Naive B cell (primary cell): ENCODE measurements at places on chromosomes 7 and 10. TPM values are rescaled to one million over a fixed set of nuclear protein-coding genes. Genes with fewer than 3 reads are reported as not detected.

IQUB gene
- not detected for polyA plus RNA-seq

SLC39A12 gene
- not detected for polyA plus RNA-seq

BICC1 gene
- polyA plus RNA-seq = not detected

AMZ1 gene
- not detected for polyA plus RNA-seq

TSPAN15 gene
- polyA plus RNA-seq = not detected

KCNMA1 gene
- polyA plus RNA-seq = not detected

SPDYE8 gene
- 0.25 TPM for polyA plus RNA-seq

DEPP1 gene
- not detected for polyA plus RNA-seq

LEP gene
- polyA plus RNA-seq = not detected

- no peak overlapping the region for H3K4me3 ChIP-seq
- H3K27ac ChIP-seq = no peak overlapping the region
- DNase-seq = no peak
- H3K36me3 ChIP-seq = no peaks in the 10 kb centered on the region
Measured at GRCh38 chr7:132557489-132558044, 18.7 kb downstream of the PLXNA4 start.

GRCh38 chr10:18681366-18681765 is 22.1 kb downstream of the ARL5B start:
- no peak overlapping the region for H3K4me3 ChIP-seq
- DNase-seq = no peak
- H3K36me3 ChIP-seq = no peaks in the 10 kb centered on the region
- peak overlapping the region; percentile 72 for H3K27ac ChIP-seq
- no peaks in the 10 kb centered on the region for H3K4me1 ChIP-seq
- no peaks in the 10 kb centered on the region for H3K27me3 ChIP-seq

DNA sequence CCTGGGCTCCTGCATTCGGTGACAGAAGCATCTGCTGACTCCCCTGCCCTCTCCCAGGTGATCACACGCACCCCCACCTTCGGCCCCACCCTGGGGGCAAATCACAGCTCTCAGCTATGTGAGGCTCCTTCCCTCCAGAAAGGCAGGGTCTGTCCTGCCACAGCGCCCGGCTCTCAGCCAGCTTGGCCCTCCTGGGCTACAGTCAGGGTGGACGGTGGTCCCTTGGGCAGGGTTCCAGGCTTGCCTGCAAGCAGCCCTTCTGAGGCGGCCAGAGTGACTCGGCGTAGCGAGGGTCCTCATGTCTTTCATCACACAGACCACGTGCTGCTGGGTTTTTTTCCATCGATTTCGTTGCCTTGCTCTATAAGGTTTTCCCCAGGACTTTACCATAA is 53.6 kb upstream of the EBF3 start:
- no peak for DNase-seq
- H3K27me3 ChIP-seq = peaks cover 21% of the 10 kb centered on the region
- no peak overlapping the region for H3K4me3 ChIP-seq
- H3K36me3 ChIP-seq = no peaks in the 10 kb centered on the region

DNA sequence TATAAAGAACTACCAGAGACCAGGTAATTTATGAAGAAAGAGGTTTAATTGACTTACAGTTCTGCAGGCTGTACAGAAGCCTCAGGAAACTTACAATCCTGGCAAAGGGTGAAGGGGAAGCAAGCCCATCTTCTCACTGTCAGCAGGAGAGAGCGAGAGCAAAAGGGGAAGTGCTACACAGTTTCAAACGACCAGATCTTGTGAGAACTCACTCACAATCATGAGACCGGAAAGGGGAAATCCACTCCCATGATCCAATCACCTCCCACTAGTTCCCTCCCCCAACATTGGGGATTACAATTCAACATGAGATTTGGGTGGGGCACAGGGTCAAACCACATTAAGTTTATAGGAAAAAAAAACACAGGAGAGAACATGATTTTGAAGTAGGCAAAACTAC is 222.1 kb upstream of the SHH start:
- H3K4me3 ChIP-seq = no peak overlapping the region
- H3K4me1 ChIP-seq = peaks cover 9% of the 10 kb centered on the region
- peaks cover 9% of the 10 kb centered on the region for H3K36me3 ChIP-seq
- H3K27me3 ChIP-seq = no peaks in the 10 kb centered on the region
- H3K27ac ChIP-seq = no peak overlapping the region

DNA sequence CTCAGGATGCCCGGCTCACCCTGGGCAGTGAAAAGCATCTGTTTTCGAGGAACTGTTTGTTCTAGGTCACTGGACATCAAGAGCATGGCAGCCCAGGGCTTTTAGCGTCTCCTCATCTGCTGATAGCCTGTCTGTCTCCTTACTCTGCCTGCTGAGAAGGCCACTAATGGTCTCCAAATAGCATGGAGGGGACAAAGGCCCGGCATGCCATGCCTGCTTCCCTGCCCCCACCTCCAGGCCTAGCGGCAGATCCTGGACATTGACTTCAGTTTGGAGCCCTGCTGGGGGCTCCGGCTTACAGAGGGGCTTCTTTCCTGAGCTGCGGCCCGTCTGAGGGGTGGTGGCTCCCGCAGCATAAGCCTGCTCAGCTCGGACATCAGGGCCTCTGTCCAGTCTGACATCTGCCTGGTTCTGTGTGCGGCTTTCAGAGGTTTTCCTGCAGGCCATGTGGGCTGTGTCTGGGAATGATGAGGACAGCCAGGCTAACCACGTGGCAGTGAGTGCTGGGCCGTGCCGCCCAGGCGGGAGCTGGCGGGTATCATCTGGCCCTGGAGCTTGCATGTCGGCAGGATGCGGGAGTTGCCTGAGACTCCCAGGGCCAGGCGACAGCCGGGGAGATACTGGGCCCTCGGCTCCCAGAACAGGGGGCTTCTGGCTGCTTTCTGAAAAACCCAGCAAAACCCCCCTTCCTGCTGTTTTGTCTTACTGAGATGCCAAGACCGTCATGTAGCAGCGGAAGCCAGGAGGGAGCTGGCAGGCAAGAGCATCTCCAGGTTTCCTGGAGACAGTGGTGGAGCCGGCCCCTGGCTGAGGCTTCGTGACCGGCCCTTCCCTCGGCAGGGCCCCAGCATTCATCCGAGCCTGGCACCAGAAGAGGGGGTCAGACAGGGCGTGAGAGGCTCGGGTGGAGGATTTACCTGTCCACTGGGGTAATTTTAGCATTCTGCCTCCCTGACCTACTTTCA is 9.2 kb downstream of the PFKFB3 start:
- H3K27me3 ChIP-seq = no peaks in the 10 kb centered on the region
- H3K4me3 ChIP-seq = no peak overlapping the region
- H3K36me3 ChIP-seq = peaks cover 21% of the 10 kb centered on the region
- no peak overlapping the region for H3K27ac ChIP-seq
- H3K4me1 ChIP-seq = peaks cover 28% of the 10 kb centered on the region
- DNase-seq = no peak

GRCh38 chr7:107446531-107446930 is 23.3 kb upstream of the GPR22 start:
- H3K36me3 ChIP-seq = peaks cover 13% of the 10 kb centered on the region
- no peak overlapping the region for H3K4me3 ChIP-seq
- no peak for DNase-seq
- H3K4me1 ChIP-seq = peaks cover 10% of the 10 kb centered on the region

DNA sequence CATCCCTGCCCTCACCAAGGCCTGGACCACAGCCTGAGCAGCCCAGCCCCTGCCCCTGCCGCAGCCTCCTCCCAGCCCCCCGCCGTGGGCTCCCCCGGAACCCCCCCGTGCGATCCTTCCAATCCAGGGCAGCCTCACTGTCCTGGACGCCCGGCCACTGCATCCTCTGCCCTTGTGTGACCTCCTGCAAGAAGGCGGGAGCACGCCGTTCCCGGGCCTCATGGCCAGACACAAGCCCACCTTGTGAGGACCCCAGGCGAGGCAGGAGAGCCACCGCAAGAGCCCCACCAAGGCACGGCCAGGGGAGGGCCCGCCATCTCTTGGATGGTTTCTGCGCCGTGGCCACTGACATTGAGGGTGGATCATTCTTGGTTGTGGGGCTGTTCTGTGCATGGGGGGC is 7.8 kb upstream of the LFNG start:
- peak overlapping the region; percentile 100 for H3K27ac ChIP-seq
- H3K36me3 ChIP-seq = no peaks in the 10 kb centered on the region
- peak overlapping the region; percentile 79 for H3K4me3 ChIP-seq

DNA sequence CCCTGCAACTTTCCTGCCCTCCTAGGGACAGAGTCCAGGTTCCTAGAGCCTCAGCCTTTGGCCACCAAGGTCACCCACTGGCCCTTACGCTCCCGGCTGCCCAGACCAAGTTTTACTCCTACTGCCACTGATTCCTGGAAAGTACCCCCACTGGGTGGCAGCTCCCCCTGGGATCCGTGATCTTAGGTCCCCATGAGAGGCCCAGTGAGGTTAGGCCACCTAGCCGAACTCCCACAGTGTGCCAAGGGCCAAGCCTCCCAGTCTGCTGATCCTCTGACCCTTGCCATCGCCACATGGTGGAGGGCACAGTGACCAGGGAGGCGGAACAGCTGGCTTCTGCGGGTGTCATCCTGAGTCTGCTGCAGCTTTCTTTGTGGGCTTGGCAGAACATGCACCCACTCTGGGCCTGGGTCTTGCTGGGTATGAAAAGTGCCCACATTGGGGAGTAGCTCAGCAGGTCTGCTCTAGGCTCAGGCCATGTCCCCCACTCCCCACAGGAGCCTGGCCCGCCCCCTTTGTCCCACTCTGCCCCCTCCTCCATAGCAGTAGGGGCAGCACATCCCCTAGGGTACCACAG is 40.5 kb upstream of the PPIF start:
- H3K27ac ChIP-seq = no peak overlapping the region
- H3K27me3 ChIP-seq = no peaks in the 10 kb centered on the region
- no peak overlapping the region for H3K4me3 ChIP-seq
- H3K36me3 ChIP-seq = peaks cover 5% of the 10 kb centered on the region
- H3K4me1 ChIP-seq = peaks cover 5% of the 10 kb centered on the region

DNA sequence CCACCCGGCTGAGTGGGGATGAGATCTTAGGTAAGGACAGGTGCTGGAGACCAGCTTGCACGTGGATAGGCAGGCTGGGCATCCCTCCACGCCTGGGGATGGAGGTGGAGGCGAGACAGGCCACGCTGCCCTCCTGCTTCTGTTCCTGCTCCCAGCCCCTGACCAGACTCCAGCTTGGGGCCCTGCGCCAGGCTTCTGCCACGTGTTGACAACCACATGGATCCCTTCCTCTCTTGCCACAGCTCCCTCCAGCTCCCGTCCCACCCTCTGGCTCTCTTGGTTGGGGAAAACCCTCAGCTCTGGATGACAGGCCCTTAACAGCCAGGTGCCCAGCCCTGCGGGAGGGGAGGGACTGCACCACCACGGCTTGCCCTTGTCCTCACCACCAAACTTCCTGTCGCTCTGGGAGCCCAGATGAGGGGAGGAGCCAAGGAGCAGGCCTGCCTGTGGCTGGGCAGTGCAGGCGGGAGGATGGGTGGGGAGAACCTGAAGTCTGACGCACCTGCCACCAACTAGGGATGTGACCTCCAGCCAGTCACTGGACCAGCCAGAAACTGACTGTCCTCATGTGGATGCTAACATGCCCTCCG is 36.0 kb downstream of the KCNH2 start:
- no peak overlapping the region for H3K27ac ChIP-seq
- H3K36me3 ChIP-seq = no peaks in the 10 kb centered on the region
- peaks cover 13% of the 10 kb centered on the region for H3K4me1 ChIP-seq

GRCh38 chr10:88262591-88263234 is 320.4 kb downstream of the RNLS start:
- H3K36me3 ChIP-seq = no peaks in the 10 kb centered on the region
- no peak for DNase-seq
- H3K27me3 ChIP-seq = no peaks in the 10 kb centered on the region
- peak overlapping the region; percentile 3 for H3K27ac ChIP-seq

DNA sequence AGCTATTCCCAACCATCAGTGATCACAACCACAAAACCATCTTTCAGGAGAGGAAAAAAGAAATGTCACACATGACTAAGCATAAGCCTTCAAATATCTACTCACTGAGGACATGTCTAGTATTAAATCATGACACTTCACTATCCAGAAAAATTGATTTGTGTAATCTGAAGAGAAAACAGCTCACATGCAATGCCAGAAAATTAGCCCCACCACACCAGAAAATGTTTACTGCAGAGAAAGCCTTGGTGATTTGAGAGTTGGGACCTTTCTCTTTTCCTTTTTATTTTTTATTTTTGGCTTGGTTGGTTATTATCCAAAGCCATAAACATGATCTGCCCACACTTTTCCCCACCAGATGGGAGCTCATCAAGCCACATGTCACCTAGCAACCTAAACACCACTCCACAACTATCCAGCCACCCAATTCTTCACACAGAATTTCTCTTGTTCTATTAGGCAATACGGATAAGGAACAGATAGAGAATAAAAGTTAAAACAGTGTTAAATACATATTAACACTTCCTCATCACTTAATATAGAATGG is 3.1 kb downstream of the PARD3 start:
- no peak overlapping the region for H3K27ac ChIP-seq
- peak overlapping the region; percentile 13 for H3K4me3 ChIP-seq
- H3K27me3 ChIP-seq = peaks cover 61% of the 10 kb centered on the region
- H3K4me1 ChIP-seq = peaks cover 22% of the 10 kb centered on the region
- DNase-seq = no peak

- H3K4me3 ChIP-seq = no peak overlapping the region
- H3K4me1 ChIP-seq = no peaks in the 10 kb centered on the region
- H3K27me3 ChIP-seq = no peaks in the 10 kb centered on the region
- no peak for DNase-seq
Measured at GRCh38 chr7:36232971-36233550, 80.0 kb downstream of the EEPD1 start.

DNA sequence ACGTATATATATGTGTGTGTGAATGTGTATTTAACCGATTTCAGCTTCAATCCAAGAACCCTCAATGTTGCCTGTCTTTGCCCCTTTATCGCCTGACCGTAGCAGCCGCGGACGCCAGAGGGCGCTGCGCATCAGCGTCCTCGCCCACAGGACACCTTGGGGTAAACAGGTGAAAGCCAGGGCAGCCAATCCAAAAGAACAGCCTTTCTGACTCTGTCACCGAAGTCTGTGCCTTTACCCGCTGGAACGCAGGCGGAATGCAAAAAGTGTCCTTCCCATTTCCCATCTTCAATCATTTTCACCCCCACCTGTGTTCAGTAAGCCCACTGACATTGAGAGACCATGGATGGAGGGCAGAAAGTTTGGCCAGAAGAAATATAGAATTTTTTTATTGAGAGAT is 3.6 kb downstream of the NXPH1 start:
- no peak for DNase-seq
- H3K4me1 ChIP-seq = peaks cover 35% of the 10 kb centered on the region
- no peak overlapping the region for H3K4me3 ChIP-seq

- DNase-seq = no peak
- H3K4me1 ChIP-seq = no peaks in the 10 kb centered on the region
- H3K36me3 ChIP-seq = no peaks in the 10 kb centered on the region
- no peaks in the 10 kb centered on the region for H3K27me3 ChIP-seq
- H3K4me3 ChIP-seq = no peak overlapping the region
- no peak overlapping the region for H3K27ac ChIP-seq
Measured at GRCh38 chr7:71308096-71308495, 176.2 kb downstream of the GALNT17 start.

GRCh38 chr7:47314728-47315607 is 266.9 kb downstream of the TNS3 start:
- no peak overlapping the region for H3K4me3 ChIP-seq
- H3K36me3 ChIP-seq = peaks cover 6% of the 10 kb centered on the region
- peak overlapping the region; percentile 75 for H3K27ac ChIP-seq
- no peak for DNase-seq
